ENCODE measurements at places on chromosomes 1 and 21.

GRCh38 chr1:2989976-2990375 is 31.3 kb upstream of the ACTRT2 start:
- no peak for DNase-seq

DNA sequence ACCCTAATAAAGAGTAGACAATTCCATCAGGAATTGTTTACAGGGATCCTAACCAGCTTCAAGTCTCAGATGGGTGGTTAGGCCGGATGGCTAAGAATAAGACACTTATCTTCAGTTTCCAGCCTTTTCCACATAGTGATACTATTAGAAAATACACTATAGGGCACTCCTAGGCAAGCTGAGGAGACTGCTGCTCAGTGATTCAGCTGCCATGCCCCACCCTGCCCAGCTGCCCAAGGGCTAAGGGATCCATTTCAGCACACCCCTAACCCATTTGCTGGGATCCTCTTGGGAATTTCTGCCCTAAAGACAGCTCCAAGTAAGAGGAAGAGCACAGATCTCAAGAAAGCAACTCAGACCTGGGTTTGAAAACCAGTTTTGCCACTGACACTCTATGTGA is 31.9 kb downstream of the PLPP3 start:
- DNase-seq = no peak

GRCh38 chr21:28893687-28894086 is 99.0 kb downstream of the LTN1 start:
- no peak for DNase-seq

- no peak for DNase-seq
Observed at GRCh38 chr21:44858291-44858690, 15.2 kb downstream of the PTTG1IP start.

DNA sequence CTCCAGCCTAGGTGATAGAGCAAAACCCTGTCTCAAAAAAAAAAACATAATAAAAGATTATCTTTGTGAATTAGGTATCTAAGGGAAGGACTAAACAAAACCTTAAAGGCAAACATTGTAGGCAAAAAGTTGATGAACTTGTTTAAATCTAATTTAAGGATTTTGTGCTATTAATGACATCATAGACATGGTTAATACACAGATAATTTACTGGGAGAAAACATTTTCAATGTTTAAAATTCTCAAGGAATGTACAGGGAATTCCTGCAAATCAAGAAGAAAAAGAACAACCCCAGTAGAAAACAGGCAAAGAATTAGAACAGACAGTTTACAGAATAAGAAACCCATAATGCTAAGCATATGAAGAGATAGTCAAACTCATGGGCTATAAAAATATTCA is 47.6 kb downstream of the ST3GAL3 start:
- no peak for DNase-seq

- DNase-seq = peak; percentile 72
Observed at GRCh38 chr1:26541816-26542711, 12.5 kb downstream of the RPS6KA1 start.

DNA sequence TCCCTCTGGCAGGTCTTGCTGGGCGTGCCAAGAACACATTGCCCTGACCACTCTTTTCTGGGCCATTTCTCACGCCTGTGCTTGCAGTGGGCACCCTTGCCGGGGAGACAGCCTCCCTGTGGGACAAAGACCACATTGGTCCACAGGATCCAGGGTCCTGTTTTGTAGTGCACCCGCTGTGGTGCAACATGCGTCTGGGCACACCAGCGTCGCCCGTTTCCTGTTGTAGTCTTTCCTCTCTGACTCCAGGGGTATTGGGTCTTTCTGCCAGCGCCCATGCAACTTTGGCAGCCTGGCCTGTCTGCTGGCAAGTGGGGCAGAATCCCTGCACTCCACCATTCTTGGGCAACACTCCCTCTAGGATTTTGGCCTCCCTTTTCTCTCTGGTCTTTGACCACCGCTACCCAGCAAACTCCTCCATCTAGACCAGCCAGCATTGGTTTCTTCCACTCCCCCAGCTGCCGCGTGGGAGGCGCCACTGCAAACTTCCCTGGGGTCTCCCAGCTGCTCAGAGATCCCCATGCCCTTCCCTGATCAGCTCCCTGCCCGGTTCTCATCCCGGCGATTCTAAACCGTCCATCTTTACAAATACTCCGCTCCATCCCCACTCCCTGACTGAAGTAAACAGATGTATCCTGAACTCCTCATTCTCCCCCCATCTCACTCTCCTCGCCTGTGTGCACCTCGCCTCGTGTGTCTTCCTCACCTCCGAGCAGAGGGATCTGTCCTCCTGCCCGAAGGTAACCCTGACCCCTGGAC is 1.2 kb upstream of the TPRG1L start:
- DNase-seq = no peak

DNA sequence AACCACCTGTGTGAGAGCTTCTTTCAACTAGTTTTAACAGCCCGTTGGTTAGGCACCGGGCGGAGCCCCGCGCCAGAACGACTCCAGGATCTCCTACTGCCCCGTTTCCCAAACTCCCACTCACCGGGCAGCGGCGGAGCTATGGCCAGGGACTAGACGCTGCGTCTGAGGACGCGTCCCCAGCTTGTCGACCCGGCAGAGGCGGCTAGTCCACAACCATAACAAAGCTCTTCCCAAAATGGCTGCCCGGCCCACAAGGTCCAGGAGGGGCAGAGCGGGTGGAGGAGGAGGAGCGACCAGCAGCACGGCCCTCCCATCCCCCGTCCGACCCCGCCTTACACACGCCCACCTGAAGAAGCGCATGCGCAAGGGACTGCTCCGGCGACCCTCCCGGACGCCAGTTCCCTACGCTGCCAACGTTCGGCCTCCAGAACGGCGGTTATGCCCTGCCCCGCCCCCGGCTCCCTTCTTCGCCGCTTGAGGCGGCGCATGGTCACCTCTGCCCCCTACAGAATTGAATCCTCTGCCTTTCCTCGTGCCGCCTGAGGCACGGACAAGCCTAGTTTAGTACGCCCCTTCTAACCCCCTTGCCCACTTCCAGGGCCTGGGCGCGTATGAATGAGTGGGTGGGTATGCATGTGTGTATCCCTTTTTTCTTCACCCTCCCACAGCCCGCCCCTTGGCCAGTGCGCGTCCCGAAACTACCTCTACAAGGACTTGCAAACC is at the start of gene GPBP1L1:
Gene GPBP1L1, minus strand, starts transcription at position 246 of the 726 bp plus-strand sequence. CDS start 27,446 bp downstream, outside the sequence.
- DNase-seq = peak; percentile 90

DNA sequence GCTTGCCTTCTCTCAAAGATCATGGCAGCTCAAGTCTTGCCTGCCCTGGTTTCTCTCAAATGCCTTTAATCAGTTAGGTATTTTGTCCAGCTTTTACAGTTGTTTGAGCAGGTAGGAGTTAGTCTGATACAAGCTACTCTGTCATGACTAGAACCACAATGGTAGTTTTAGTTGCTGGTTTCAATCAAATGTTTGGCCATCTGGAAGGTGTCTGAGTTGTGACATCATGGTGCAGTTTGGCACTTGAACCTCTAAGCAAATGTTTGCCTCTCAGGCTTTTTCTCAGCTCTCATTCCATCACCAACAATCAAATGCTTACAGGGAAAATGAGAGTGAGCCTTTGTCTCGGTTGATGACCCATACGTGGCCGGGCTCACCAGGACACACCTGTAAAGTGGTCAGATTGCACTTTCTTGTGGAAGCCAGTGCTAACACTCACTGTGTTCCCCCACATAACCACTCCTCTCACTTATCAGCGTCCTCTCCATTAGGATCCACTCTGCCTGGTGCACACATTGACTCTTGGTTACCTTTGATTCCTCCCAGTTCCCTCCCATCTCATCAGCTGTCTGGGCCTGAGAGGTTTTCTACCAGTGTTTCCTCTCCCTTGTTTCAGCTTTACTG is 67.5 kb downstream of the CCDC185 start:
- no peak for DNase-seq

- no peak for DNase-seq
Observed at GRCh38 chr21:14615359-14615974, 69.4 kb upstream of the SAMSN1 start.

- no peak for DNase-seq
Observed at GRCh38 chr1:183023146-183023600, at the start of gene LAMC1. LAMC1 (plus strand) TSS chr1:183023420; CDS start chr1:183023717, 297 bp downstream.

GRCh38 chr1:233672732-233673131 is 58.8 kb downstream of the KCNK1 start:
- no peak for DNase-seq

GRCh38 chr1:56199061-56199460 is 380.3 kb downstream of the PLPP3 start:
- DNase-seq = no peak

GRCh38 chr1:226035915-226036314 is 26.6 kb upstream of the H3-3A start:
- DNase-seq = no peak

- no peak for DNase-seq
Observed at GRCh38 chr1:29586991-29587745, 350.8 kb downstream of the PTPRU start.

DNA sequence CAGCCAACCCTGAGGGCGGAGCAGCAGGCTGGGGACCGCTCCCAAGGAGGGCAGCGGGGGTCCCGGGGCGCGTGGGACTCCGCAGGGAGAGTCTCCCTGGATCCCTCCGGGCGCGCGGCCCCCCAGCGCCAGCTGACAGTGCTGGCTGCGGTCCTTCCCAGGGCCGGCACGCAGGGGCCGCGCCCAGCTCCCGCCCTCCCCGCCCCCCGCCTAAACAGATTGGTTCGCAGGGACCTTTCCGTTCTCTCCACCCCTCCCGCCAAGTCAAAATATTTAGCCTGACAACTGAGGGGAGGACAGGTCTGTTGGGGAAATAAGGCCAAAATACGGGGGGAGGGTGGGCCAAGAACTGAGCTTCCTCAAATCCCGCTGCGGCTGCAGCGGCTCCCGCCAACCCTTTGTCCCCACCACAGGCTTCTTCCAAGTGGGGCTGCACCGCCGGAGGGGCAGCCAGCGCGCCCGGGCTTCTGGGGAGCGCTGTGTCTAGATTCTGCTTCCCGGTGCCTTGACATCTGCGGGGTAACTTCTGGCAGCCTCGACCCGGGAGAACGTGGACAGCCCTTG is at the start of gene INSRR:
Gene INSRR, minus strand, starts transcription at position 159 of the 564 bp plus-strand sequence. CDS start 496 bp downstream, outside the sequence.
- no peak for DNase-seq

DNA sequence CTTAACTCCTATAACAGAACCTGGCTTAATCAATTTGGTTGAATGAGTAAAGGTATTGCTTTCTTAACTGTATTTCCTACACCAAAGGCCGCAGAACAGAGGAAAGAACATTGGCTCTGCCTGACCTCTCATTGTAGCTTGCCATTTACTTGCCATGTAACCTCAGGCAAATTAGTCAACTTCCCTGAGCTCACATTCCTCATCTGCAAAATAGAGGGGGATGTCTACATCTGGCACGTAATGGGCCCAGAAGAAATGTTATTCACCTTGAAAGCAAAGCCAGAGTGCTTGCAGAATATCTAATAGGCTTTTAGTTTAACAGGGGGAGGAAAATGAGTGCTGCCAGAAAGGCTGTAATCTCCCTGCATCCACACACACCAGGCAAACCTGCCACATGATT is 44.3 kb downstream of the LAMC2 start:
- no peak for DNase-seq

All from AG09309 (cell line).